ENCODE measurements at places on chromosomes 6 and 20. TPM values are rescaled to one million over a fixed set of nuclear protein-coding genes. Genes with fewer than 3 reads are reported as not detected.

- H3K36me3 ChIP-seq: no peaks in the 10 kb centered on the region
- no peaks in the 10 kb centered on the region for H3K27me3 ChIP-seq
- no peak for DNase-seq
- no peak overlapping the region for H3K4me3 ChIP-seq
- H3K4me1 ChIP-seq: peaks cover 6% of the 10 kb centered on the region
Measured at GRCh38 chr6:90496258-90497016, 90.4 kb downstream of the MAP3K7 start.

- no peaks in the 10 kb centered on the region for H3K36me3 ChIP-seq
- no peaks in the 10 kb centered on the region for H3K4me1 ChIP-seq
- H3K27ac ChIP-seq: no peak overlapping the region
- H3K27me3 ChIP-seq: no peaks in the 10 kb centered on the region
- H3K4me3 ChIP-seq: no peak overlapping the region
Measured at GRCh38 chr6:142035890-142036289, 96.8 kb upstream of the GJE1 start.

- no peaks in the 10 kb centered on the region for H3K27me3 ChIP-seq
- no peaks in the 10 kb centered on the region for H3K36me3 ChIP-seq
- H3K4me1 ChIP-seq: peaks cover 54% of the 10 kb centered on the region
Measured at GRCh38 chr20:10501402-10501801, 66.3 kb downstream of the SLX4IP start.

The LIN28B gene
- not detected for total RNA-seq

GRCh38 chr6:20996099-20996498 lies 461.8 kb downstream of the CDKAL1 start:
- H3K4me1 ChIP-seq: peaks cover 2% of the 10 kb centered on the region
- H3K4me3 ChIP-seq: no peak overlapping the region
- no peaks in the 10 kb centered on the region for H3K27me3 ChIP-seq
- H3K27ac ChIP-seq: no peak overlapping the region

The OR2J3 gene
- total RNA-seq: not detected

The UBD gene
- not detected for total RNA-seq

- no peaks in the 10 kb centered on the region for H3K27me3 ChIP-seq
- DNase-seq: peak; percentile 78
- peaks cover 18% of the 10 kb centered on the region for H3K4me1 ChIP-seq
- no peak overlapping the region for H3K27ac ChIP-seq
- peak overlapping the region; percentile 31 for H3K4me3 ChIP-seq
Measured at GRCh38 chr6:158026054-158026900, 44.6 kb downstream of the SYNJ2 start.

DNA sequence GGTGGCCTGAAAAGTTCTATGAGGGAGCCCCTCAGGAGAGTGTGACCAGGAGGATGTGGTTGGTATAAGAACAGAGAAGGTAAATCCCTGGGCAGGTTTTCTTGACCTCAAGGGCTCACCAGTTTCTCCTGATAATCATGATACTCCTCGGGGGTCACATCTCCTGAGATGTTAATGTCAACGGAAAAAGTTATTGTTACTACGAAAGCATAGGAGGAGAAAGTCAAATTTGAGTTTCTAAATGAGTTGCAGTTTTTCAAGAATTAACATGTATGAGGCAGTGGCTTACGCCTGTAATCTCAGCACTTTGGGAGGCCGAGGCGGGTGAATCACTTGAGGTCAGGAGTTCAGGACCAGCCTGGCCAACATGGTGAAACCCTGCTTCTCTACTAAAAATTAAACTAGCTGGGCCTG lies 23.4 kb downstream of the MGME1 start:
- H3K36me3 ChIP-seq: peaks cover 47% of the 10 kb centered on the region
- no peaks in the 10 kb centered on the region for H3K27me3 ChIP-seq
- no peak overlapping the region for H3K4me3 ChIP-seq
- peaks cover 6% of the 10 kb centered on the region for H3K4me1 ChIP-seq
- no peak overlapping the region for H3K27ac ChIP-seq
